ENCODE measurements at places on chromosomes 7 and 10. TPM values are rescaled to one million over a fixed set of nuclear protein-coding genes. Genes with fewer than 3 reads are reported as not detected.

TMEM184A gene
- 0.22 TPM for total RNA-seq

TEX47 gene
- not detected for total RNA-seq

C1QL3 gene
- total RNA-seq: not detected

AQP1 gene
- 43.4 TPM for total RNA-seq

TYW1B gene
- total RNA-seq: 3.0 TPM

LRRC61 gene
- total RNA-seq: 224 TPM

TMEM72 gene
- not detected for total RNA-seq

IDI2 gene
- not detected for total RNA-seq

CDH23 gene
- total RNA-seq: 3.1 TPM

PNLIPRP3 gene
- total RNA-seq: not detected

MRLN gene
- not detected for total RNA-seq

FEZF1 gene
- total RNA-seq: not detected

ADAM12 gene
- total RNA-seq: 3.9 TPM

A1CF gene
- not detected for total RNA-seq

- H3K27ac ChIP-seq: no peak overlapping the region
- no peak for DNase-seq
- H3K36me3 ChIP-seq: no peaks in the 10 kb centered on the region
- H3K4me3 ChIP-seq: no peak overlapping the region
These were observed 387.0 kb downstream of the GRID1 start for GRCh38 chr10:85979598-85979997.

DNA sequence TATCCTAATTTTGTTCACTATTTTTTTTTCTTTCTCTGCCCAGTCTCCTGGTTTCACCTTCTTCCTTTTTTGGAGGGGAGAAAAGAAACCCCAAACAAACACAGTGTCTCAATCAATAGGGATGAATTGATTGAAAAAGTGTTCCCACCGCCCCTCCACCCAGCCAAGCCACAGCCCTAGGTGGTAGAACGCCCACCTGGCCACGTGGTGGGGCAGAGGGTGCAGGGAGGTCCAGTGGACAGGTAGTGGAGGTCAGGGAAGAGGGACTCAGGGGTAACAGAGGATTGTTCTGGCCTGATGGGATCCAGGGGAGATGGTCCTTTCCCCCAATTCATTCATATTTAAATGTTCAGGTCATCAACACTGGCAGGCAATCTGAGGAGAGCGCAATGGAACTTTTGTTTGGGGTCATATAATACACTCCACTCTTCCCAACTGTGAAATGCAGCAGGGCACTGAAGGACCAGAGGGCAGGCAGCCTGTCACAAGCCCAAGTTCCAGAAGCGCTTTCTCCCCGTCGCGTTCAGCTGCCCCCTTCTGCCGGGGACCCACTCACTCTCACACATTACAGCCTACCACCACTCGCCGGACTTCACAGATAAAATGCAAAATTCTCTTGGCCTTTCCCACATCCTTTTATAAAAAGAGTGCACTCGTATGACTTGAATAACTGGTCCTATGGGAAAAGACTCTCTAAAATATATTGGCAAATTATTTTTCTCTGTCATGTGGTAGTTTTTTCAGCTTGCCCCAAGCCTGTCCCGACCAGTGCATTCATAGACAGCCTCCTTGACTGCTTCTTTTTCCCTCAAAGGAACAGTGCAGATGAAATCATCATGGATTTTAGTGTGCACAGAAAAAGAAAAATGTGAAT lies 1.6 kb downstream of the INHBA start:
- H3K4me1 ChIP-seq: peaks cover 8% of the 10 kb centered on the region
- H3K36me3 ChIP-seq: no peaks in the 10 kb centered on the region
- DNase-seq: no peak
- no peak overlapping the region for H3K27ac ChIP-seq
- no peaks in the 10 kb centered on the region for H3K27me3 ChIP-seq

DNA sequence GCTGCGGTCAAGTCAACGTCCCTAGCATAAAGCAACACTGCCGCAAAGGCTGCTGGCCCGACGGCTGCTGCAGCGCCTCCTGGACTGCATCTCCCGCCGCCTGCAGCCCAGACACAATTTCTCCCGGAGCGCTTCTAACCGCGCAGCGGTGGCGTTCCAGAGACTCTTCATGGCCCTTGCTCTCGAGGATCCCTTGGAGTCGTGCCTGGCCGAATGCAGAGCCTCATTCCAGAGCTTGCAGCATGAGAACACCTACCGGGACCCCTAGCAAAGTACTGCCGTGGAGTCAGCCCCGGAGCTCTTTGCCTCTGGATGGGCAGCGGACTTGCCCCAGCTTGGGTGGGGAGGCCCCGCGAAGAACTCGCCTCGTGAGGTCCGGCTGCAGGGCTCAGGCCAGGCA lies 79.7 kb upstream of the ZNF32 start:
- no peaks in the 10 kb centered on the region for H3K36me3 ChIP-seq
- H3K27me3 ChIP-seq: no peaks in the 10 kb centered on the region
- H3K4me3 ChIP-seq: no peak overlapping the region
- no peak overlapping the region for H3K27ac ChIP-seq

- H3K27ac ChIP-seq: no peak overlapping the region
- no peak for DNase-seq
- no peak overlapping the region for H3K4me3 ChIP-seq
- no peaks in the 10 kb centered on the region for H3K27me3 ChIP-seq
- H3K36me3 ChIP-seq: no peaks in the 10 kb centered on the region
These were observed 546.9 kb upstream of the TPK1 start for GRCh38 chr7:145382762-145383161.

DNA sequence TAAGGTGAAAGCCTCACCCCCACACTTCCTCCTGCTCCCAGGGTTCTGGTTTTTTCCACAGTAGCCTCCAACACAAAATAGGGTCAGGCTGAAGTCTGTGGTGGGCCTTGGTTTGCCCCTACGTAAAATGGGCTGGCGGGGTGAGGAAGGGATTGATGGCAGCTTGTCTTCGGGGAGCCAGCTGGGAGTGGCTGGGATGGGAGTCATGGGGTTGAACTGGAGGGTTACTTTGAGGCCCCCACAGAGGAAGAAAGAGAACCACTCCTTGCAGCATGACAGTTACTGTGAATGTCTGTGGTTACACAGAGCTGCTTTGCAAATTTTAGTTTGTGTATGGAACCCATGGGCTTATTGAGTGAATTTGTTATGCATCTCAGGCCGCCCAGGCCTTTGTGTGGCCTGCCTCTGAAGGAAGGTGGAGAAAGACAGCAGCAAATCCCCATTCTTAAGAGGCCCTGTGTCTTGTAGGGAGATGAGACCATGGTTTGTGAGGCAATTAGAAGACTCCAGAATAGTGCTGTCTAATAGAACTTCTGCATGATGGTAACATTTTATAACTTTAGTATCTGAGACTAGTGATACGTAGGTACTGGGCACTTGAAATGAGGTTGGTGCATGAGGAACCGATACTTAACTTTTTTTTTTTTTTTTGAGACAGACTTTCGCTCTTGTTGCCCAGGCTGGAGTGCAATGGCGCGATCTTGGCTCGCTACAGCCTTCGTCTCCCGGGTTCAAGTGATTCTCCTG lies 8.1 kb downstream of the TRIM8 start:
- no peaks in the 10 kb centered on the region for H3K36me3 ChIP-seq
- no peaks in the 10 kb centered on the region for H3K27me3 ChIP-seq
- DNase-seq: no peak
- H3K4me3 ChIP-seq: no peak overlapping the region
- no peak overlapping the region for H3K27ac ChIP-seq

DNA sequence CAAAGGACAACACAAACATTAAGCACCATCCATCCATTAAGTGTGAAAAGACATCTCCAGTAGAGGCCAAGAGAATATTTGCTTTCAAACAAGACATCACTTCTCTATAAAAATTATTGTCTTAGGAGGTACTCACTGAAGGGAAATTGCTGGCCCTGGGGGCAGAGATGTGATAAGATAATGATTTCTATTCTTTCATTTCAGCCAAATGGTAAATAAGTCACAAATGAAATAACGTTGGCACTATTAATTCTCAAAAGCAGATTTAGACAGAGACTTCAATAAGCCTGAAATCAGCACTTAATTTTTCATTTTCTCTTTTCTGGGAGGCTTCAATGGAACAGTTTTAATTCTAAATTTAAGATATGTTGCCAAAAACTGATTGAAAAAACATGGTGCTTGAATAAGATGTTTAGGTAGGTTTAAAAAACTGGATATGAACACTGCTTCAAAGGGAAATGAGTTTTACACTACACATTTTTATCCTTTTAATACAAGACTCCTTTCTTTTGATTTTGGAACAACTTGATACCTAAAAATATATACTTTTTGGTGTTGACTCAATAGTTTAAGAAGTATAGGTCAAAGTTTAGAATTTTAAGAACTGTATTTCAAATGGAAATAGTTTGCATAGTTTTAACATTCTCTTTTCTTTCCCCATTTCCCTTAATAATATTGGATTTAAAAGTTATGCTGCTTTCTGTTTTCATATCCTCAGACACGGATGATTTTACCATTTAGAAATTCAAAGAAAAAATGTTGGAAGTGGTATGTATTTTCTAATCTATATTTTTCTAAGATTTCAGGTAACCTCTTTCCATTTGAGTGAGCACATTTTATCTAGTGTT lies 204.0 kb downstream of the AHR start:
- no peaks in the 10 kb centered on the region for H3K27me3 ChIP-seq
- peaks cover 4% of the 10 kb centered on the region for H3K4me1 ChIP-seq
- no peak overlapping the region for H3K27ac ChIP-seq
- DNase-seq: no peak
- H3K4me3 ChIP-seq: no peak overlapping the region
- H3K36me3 ChIP-seq: no peaks in the 10 kb centered on the region

GRCh38 chr10:37713642-37714041 lies 143.8 kb downstream of the ZNF248 start:
- no peak overlapping the region for H3K4me3 ChIP-seq
- H3K27me3 ChIP-seq: no peaks in the 10 kb centered on the region
- no peak overlapping the region for H3K27ac ChIP-seq
- DNase-seq: peak; percentile 23
- H3K4me1 ChIP-seq: peaks cover 16% of the 10 kb centered on the region

DNA sequence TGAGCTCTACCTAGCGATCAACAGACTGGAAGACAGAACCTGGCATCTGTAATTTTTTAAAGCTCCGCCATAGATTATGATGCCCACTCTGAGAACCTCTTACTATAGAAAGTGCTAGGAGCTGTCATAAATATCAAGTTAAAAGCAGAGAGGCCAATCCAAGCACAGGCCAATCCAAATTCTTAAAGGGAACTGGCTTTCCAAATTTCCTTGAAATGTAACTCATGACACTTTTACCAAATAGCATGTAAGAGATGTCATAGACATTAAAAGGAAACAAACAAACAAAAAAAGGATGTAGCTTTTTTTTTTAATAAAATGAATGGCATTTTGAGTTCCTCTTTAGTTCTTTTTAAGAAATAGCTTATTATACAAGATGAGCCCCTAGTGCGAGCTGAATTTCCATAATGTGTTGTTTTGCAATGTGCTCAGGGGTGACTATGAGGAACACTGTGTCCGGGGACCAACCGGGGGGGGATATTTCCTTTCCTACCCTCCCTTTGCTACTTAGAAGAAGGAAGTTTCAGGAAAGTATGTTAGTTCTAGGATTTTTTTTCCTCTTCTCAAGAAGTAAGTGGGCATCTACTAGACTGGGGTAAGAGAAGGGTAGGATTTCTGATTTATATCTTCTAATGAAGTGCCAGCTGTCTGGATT lies 23.7 kb upstream of the MRC1 start:
- H3K27me3 ChIP-seq: no peaks in the 10 kb centered on the region
- H3K4me3 ChIP-seq: no peak overlapping the region
- no peaks in the 10 kb centered on the region for H3K36me3 ChIP-seq

DNA sequence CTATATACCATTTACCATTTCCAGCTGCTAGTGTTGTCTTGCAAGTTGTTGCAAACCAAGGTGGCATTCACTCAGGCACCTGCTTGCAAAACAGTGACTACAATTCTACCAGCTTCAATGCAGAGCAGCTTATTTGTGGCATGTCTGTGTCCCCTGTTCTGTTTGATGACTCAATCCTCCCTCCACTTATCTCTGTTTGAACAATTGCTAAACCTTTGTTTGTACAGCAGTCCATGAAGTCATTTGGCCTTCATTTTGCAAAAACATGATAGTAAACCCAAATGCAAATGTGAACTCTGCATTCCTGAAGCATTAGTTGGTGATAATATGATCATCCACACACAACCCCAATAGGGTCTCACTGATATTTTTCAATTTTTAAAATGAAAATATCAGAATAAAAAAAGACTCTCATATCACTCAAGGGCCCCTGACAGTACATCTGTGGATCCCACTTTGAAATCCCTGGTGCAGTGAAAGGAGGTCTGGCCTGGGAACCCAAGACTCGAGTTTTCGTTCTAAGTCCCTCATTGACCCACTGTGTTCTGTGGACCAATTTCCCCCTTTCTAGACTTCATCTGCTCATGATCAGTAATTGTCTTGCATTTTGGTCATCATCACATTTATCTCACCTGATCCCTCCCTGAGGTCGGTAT lies 425.4 kb downstream of the RPS24 start:
- no peak overlapping the region for H3K4me3 ChIP-seq
- peaks cover 16% of the 10 kb centered on the region for H3K4me1 ChIP-seq
- H3K27me3 ChIP-seq: no peaks in the 10 kb centered on the region

DNA sequence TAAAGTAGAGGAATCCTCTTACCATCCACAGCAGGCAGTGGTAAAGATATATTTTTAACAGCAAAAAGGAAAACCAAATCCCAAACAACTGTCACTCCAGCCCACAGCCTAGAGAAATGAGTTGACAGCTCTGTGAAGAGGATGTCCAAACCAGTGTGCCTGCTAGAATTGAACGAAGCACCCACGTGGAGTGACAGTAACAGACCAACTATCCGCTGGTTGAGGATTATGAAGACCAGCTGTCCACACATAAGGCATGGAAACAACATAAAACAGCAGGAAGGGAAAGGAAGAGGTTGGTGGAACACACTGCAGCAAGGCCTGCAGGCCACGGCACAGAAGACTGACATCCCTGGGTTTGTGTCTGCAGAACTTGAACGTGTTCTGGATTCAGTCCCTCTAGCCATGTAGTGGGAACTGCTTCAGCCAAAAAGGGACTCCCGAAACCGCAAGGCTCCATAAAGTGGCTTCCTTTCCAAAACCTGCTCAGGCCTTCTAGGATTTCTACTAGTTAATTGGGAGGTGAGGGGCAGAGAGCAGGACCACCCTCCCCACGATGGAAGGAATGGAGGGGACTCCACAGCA lies 324.4 kb downstream of the BICC1 start:
- H3K36me3 ChIP-seq: no peaks in the 10 kb centered on the region
- no peak for DNase-seq
- no peaks in the 10 kb centered on the region for H3K4me1 ChIP-seq
- H3K27me3 ChIP-seq: no peaks in the 10 kb centered on the region

DNA sequence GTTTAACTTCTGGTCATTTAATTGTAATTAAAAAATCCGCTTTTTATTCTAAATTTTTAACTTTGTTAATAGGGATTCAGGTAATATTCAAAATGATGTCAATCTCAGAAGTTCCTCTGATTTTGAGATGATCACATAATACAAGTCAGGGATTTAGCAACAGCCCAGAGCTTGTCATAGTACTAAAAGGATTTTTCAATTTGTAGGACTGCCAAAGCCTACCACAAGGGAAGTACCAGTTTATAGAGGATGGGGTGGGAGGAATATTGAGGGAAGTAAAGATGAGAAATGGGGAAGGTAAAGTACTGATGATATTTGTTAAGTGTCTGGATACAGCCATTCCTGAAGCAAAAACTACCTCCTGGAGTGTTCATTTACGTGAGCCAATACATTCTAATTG lies 278.2 kb upstream of the TEX47 start:
- no peak overlapping the region for H3K4me3 ChIP-seq
- H3K27ac ChIP-seq: no peak overlapping the region
- no peaks in the 10 kb centered on the region for H3K27me3 ChIP-seq
- no peaks in the 10 kb centered on the region for H3K4me1 ChIP-seq
- no peak for DNase-seq

GRCh38 chr7:34603711-34604444 lies 54.1 kb upstream of the NPSR1 start:
- DNase-seq: no peak
- no peaks in the 10 kb centered on the region for H3K36me3 ChIP-seq
- no peak overlapping the region for H3K27ac ChIP-seq
- no peak overlapping the region for H3K4me3 ChIP-seq
- no peaks in the 10 kb centered on the region for H3K27me3 ChIP-seq
- H3K4me1 ChIP-seq: no peaks in the 10 kb centered on the region

All from adrenal gland (tissue), 19 donors.